ENCODE measurements at places on chromosomes 13 and 19.

DNA sequence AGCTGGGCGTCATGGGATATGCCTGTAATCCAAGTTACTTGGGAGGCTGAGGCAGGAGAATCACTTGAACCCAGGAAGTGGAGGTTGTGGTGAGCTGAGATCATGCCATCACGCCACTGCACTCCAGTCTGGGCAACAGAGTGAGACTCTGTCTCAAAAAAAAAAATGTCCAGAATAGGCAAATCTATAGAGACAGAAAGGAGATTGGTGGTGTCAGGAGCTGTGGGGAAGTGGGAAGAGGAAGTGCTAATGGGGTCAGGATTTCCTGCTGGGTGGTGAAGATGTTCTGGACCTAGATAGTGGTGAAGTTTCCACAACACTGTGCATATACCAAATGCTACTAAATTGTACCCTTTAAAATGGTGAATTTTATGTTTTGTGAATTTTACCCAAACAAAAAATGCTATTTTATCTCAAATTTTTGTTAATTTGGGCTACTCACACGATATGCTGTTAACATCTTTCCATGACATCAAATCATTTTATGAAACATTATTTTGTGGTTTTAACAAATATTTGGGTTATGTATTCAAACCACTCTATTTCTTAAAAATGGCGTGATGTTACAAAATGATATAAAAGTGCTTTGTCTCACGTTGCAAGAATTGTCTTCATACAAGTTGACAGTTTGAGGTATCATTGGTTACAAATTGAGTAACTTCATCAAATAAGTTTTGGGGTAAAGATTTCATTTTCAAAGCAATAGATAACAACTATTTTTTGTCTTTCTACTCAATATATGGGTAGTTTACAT lies 7.4 kb upstream of the CYP4F3 start:
- no peak for DNase-seq

DNA sequence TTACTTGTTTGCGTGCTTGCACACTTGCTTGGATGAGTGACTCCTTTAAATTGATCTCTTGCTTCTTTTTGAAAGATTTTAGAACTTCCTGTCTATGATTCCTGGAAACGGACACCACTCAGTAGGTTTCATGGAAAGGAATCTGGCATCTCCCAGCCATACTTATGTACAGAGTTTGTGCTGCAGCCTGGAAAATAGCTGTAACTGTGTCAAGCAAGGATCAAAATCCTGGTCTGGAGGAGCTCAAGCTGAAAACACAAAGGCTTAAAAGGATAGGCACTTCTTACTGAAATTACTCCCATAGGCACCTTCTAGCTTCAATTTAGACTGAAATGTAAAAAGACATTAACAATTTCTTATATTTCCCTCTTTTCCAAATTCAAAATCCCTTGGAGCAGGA lies 1.4 kb upstream of the FREM2 start:
- no peak for DNase-seq

GRCh38 chr13:67143544-67144115 lies 86.5 kb downstream of the PCDH9 start:
- DNase-seq: no peak

DNA sequence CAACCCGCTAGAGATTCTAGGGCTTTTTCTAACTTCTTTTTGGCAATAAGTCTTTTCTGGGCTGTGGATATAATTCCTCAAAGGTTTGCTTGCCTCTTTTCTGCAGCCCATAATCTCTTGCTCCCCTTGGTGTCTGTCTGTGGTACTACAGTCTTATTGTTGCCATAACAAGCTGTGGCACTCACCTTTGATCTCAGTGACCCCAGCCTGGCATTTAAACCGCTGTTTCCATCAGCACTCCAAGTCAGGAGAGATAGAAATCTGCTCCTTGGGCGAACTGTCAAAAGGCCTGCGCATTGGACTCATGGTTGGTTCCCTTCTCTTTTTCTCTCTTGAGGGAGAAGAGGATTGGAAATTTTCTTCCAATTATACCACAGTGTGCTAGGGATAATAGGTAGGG lies 14.5 kb upstream of the MPHOSPH8 start:
- no peak for DNase-seq
